Liver (tissue), 10 donors: ENCODE measurements at places on chromosomes 6 and 20. TPM values are rescaled to one million over a fixed set of nuclear protein-coding genes. Genes with fewer than 3 reads are reported as not detected.

GATA5 gene
- total RNA-seq: 0.25 TPM

SGK1 gene
- total RNA-seq: 39.0 TPM

AGPAT1 gene
- 10.4 TPM for total RNA-seq

COL21A1 gene
- 1.3 TPM for total RNA-seq

CALHM6 gene
- total RNA-seq: 2.0 TPM

FAM217A gene
- not detected for total RNA-seq

DLL1 gene
- 2.3 TPM for total RNA-seq

CD40 gene
- total RNA-seq: 6.4 TPM

THBS2 gene
- total RNA-seq: 7.5 TPM
